ENCODE measurements at places on chromosomes 3 and 15. TPM values are rescaled to one million over a fixed set of nuclear protein-coding genes. Genes with fewer than 3 reads are reported as not detected.

Gene STAB1
- total RNA-seq: 11.9 TPM

Gene ATP13A5
- total RNA-seq: 0.63 TPM

Gene DUOXA2
- total RNA-seq: not detected

Gene C3orf20
- 0.31 TPM for total RNA-seq

Gene ABI3BP
- total RNA-seq: 1.6 TPM

Gene GUCA1C
- total RNA-seq: not detected

Gene ULK4
- total RNA-seq: 30.0 TPM

Gene ISLR
- total RNA-seq: 1.6 TPM

Gene TMC3
- 0.31 TPM for total RNA-seq

Gene CHST2
- total RNA-seq: 34.1 TPM

Gene SCN11A
- 0.63 TPM for total RNA-seq

Gene OR5AC2
- not detected for total RNA-seq

Gene C3orf22
- not detected for total RNA-seq

Gene RARB
- total RNA-seq: 7.8 TPM

Gene IMPG2
- 2.8 TPM for total RNA-seq

Gene ONECUT1
- total RNA-seq: not detected

Gene CRYGS
- total RNA-seq: 7.2 TPM

Gene COL6A5
- not detected for total RNA-seq

Gene PFN2
- total RNA-seq: 434 TPM

Gene MAP3K13
- 49.1 TPM for total RNA-seq

Gene HTD2
- total RNA-seq: 11.0 TPM

Gene LDHAL6B
- not detected for total RNA-seq

Gene ARHGEF26
- 11.9 TPM for total RNA-seq

Gene CHRNA5
- total RNA-seq: 6.6 TPM

Gene TTC23
- total RNA-seq: 10.0 TPM

Gene ZNF860
- 5.3 TPM for total RNA-seq

Gene CIB1
- 4.7 TPM for total RNA-seq

Gene ZNF501
- 25.0 TPM for total RNA-seq

Gene MME
- total RNA-seq: 5.9 TPM

Gene GP5
- total RNA-seq: not detected

Gene KCNMB3
- 9.7 TPM for total RNA-seq

Gene RLBP1
- total RNA-seq: 2.2 TPM

Gene CALML4
- 8.1 TPM for total RNA-seq

Gene FAM81A
- 58.2 TPM for total RNA-seq

Gene KBTBD13
- total RNA-seq: not detected

Gene CAPN3
- total RNA-seq: 1.9 TPM

Gene OCA2
- 12.2 TPM for total RNA-seq

Gene TBC1D5
- total RNA-seq: 108 TPM

Gene ANKRD63
- total RNA-seq: 0.94 TPM

Gene MESP2
- total RNA-seq: not detected

Gene RASL12
- 2.8 TPM for total RNA-seq

Gene MAP4
- total RNA-seq: 200 TPM

Gene REC114
- total RNA-seq: not detected

Gene DNAH12
- total RNA-seq: 1.6 TPM

Gene FRMD5
- total RNA-seq: 33.5 TPM

Gene C3orf85
- total RNA-seq: not detected

Gene WDR53
- total RNA-seq: 5.3 TPM

Gene CYP1A2
- not detected for total RNA-seq

Gene WDR93
- total RNA-seq: 0.63 TPM

Gene GLDN
- total RNA-seq: 2.2 TPM

Gene CRABP1
- 5.3 TPM for total RNA-seq

Gene CLDN16
- 0.63 TPM for total RNA-seq

Gene PATL2
- 3.4 TPM for total RNA-seq

Gene P2RY1
- 8.8 TPM for total RNA-seq

Gene TRIM42
- total RNA-seq: not detected

Gene SPRED1
- 67.3 TPM for total RNA-seq

Gene NOX5
- 0.63 TPM for total RNA-seq

Gene CLPX
- total RNA-seq: 66.7 TPM

Gene NBEAL2
- 16.9 TPM for total RNA-seq

Gene RASGRP1
- 31.0 TPM for total RNA-seq

Data from parietal lobe (tissue), 2 donors.